ENCODE measurements at places on chromosomes 12 and 14.

DNA sequence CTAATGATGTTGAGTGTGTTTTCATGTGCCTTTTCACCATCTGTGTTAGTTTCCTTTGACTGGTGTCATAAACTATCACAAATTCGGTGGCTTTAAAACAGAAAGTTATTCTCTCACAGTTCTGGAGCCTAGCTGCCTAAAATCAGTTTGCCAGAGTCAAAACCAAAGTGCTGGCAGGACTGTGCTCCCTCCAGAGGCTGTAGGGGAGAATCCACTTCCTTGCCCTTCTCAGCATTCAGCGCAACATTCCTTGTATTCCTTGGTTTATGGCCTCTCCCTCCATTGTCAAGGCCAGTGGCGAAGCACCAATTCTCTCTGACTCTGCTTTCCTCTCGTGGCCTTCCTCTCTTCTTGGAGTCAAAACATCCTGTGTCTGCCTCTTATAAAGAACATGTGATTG is 174.2 kb upstream of the PDE3A start:
- no peak for DNase-seq

DNA sequence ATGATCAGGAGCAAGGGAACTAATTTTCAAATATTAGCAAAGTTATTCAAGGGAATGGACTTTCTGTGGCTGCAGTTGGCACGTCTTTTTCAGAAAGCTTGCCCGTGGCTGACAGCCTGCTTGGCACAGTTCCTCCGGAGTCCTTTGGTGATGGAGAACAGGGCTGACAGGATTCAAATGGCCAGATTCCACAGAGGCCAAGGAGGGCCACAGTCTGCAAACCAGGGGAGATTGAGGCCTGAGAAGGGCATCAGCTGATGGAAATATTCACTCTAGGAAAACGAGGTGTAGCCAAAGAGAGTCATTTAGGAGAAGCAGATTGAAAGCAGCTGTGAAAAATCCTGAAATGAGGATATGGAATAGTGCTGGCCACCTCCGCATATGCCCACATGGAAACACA is 178.3 kb downstream of the EMP1 start:
- DNase-seq: no peak

GRCh38 chr14:64702493-64703394 is 1.5 kb upstream of the PLEKHG3 start:
- DNase-seq: no peak

DNA sequence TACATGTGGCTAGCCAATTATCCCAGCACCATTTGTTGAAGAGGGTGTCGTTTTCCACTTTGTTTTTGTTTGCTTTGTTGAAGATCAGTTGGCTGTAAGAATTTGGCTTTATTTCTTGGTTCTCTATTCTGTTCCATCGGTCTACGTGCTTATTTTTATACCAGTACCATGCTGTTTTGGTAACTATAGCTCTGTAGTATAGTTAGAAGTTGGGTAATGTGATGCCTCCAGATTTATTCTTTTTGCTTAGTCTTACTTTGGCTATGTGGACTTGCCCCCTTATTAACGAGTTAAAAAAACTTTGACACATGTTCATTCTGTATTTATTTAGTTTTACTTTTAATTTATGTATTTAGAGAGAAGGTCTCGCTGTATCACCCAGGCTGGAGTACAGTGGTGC is 120.4 kb downstream of the ADCK1 start:
- DNase-seq: no peak

DNA sequence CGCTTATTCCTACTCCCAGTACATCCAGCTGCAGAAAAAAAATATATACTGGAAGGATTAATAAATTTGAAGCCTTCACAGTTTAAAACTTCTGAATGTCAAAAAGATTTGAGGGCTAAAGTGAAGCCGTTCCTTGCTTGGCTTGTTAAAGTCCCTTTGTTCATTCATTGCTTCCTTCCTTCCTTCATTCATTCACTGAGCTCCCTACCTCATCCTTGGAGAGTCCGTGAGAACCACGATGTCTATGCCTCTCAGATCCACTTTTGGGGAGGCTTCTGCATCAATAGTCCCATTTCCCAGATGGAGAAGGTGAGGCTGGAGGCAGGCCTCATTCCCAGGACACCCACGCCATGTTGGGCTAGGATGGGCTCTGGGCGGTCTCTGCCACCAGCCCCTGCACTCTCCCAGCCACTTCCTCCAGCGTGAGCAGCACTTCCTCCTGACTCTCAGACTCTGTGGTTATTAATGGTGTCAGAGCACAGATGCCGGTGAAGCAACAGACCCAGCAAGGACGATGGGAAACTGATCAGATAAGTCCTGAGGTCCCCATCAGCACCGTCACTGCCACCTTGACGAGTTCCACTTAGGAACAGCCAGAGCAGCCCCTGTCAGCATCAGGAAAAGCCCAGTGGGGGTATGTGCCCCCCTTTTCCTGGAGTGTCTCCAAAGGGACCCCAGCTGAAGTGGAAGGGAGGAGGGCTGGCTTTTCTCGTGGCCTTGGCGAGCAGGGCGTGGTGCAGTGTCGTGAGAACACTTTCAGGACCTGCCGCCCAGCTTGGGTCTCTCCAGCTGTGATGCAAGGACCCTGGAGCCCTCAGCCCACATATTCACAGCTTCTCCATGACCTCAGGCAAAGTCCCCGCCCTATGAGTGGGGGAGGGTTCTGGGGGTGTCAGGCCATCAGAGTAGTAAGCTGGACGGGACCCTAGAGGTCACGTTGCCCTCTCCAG is 21.2 kb downstream of the ASB2 start:
- DNase-seq: no peak

- no peak for DNase-seq
Measured at GRCh38 chr14:77455966-77456640, 1.3 kb downstream of the VIPAS39 start.

DNA sequence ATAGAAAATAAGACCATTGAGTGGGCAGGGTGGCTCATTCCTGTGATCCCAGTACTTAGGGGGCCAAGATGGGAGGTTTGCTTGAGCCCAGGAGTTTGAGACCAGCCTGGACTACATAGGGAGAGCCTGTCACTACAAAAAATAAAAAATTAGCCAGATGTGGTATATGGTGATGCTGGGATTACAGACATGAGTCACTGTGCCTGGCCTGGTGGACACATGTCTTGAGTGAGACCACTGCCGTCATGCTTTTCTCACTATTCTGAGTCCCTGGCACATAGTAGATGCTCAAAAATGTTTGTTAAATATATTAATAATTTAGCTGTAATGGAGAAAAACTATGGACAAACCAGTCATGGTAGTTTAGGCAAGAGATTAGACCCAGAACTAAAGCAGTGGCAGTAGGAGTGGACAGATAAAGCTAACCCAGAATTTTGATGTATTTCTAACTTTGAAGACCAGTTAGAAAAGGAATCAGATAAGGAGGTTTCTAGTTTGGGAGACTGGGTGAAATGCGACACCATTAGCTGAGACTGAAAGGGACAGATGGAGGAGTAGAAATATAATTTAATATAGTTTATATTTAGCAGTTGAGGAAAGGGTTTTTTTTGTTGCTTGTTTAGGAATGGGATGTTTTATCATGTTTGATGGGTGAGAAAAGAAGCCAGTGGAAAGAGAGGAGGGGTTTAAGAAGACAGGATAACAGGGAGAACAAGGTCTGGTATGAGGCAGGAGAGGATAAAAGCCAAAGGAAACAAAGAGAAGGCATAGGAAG is 7.4 kb upstream of the PTGES3 start:
- peak; percentile 14 for DNase-seq

DNA sequence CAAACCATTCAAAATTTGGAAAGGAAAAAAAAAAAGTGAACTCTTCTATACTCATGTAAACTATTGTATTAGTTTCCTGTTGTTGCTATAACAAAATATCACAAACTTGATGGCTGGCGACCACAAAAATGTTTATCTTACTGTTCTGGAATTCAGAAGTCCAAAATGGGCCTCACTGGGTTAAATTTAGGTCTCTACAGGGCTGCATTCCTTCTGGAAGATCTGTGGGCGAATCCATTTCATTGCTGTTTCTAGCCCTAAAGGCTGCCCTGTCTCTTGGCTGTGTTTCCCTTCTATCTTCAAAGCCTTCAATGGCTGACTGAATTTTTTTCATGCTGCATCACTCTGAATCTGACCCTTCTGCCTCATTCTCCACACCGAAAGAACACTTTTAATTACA is 105.1 kb upstream of the NAV3 start:
- DNase-seq: no peak

DNA sequence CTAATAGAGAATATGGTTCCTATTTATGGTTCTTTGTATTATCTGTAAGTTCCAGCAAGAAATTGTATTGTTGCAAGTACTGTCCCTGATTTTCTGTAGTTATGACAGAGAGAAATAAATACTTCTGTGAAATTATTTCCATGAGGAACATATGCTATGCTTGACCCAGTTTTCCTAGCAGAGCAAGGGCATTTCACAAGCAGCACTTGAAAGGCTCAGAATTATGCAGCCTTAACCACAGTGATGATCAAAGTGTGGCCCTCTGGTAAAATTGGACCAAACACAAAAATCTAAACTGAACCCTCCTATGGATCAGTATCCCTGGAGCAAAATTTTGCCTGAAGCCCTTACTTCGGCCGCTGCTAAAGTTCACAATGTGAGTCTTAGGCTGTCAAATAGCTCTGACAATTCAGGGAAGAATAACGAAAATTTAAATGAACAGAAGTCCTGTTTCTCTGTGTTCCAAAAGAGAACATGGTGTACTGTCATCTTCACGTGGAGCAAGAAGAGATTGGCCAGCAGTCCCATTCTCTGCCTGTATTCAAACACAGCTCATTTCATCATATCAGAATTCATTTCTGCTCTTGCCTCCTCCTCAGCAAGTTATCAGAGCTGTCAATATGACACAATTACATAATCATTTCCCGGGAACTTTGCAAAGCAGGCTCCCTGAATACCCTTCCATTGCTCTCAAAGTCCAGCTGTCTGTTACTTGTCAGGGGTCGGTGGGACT is 471.9 kb downstream of the RPS29 start:
- no peak for DNase-seq

DNA sequence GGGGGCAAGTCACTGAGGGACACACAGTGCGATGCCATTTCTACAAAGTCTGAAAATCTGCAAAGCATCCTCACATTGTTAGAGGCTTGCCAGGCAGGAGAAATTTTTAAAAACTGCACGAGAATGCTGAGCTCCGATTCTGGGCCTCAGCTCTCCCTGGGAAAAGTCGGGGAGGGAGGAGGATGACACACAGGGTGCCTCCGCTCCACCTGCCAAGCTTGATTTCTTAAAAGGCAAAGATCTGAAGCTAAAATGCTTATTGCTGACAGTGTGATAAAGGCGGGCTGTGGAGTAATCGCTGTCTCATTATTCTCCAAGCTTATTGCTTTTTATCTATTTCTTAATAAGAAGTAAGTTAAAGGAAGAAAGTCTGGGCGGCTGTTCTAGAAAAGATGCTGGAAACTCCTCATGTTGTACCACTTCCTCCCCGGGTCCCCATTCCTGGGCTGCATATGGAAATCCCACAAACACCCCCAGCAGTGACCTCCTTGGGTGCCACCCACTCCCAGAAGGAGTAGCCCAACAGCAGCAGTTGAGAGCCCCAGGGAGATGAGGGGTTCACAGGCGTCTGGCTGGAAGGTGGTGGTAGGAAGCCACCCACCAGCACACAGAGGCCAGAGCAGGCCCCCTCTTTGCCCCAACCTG is 55.0 kb downstream of the CCDC85C start:
- no peak for DNase-seq

- DNase-seq: peak; percentile 79
Measured at GRCh38 chr14:74275241-74275841, 27.4 kb downstream of the ABCD4 start.

GRCh38 chr14:24428628-24429394 is 657 bp downstream of the CBLN3 start:
- no peak for DNase-seq

- no peak for DNase-seq
Measured at GRCh38 chr12:26869908-26870459, 37.0 kb upstream of the ITPR2 start.

GRCh38 chr12:40152783-40153383 is 47.0 kb upstream of the SLC2A13 start:
- no peak for DNase-seq

- DNase-seq: no peak
Measured at GRCh38 chr12:124188561-124189405, 106.1 kb upstream of the RFLNA start.

DNA sequence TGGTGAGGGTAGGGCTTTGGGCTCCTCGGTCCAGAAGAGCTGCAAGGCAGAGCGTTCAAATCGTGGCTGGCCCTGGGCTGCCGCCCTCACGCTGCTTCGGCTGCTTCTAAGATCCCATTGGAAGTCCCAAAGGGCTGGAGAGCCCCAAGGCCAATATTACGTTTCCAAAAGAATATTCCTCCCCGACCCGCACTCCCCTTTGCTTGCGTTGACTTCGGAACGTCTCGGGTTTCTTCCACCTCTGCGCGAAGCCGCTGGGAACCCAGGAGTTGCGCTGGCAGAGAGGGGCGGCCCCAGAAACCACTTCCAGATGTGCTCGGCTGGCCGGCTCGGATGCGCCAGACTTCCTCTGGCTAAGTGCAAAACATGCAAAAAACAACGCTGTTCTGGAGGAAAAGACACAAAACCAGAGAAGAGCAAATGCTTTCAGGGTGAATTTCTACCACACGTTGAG is at the start of gene GLT8D2:
Gene GLT8D2 (minus strand): TSS at position 285 of the 454 bp plus-strand sequence. CDS start 30,539 bp downstream, outside the sequence.
- DNase-seq: peak; percentile 69

DNA sequence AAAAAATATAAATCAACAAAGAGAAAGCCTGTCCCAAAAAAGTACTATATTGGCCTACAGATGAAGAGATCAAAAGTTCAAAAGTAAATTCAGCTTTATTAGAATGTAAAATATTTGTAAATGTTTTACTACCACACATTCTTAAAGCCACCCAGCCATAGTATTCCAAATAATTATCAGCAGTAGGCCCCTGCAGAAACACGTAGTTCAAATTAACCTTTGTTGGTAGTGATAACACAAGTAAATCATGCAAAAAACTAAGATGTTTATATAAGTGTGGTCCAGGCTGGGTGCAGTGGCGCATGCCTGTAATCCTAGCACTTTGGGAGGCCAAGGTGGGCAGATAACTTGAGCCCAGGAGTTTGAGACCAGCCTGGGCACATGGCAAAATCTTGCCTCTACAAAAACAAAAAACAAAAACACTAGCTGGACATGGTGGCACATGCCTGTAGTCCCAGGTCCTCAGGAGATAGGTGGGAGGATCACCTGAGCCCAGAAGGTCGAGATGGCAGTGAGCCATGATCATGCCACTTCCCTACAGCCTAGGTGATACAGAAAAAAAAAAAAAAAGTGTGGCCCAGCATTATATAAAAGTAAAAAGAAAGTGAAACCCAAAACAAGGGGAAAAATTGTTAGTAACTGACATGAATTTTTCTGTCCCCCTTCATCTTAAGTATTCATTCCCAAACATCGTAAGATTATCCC is 17.9 kb downstream of the SPTLC2 start:
- DNase-seq: no peak

DNA sequence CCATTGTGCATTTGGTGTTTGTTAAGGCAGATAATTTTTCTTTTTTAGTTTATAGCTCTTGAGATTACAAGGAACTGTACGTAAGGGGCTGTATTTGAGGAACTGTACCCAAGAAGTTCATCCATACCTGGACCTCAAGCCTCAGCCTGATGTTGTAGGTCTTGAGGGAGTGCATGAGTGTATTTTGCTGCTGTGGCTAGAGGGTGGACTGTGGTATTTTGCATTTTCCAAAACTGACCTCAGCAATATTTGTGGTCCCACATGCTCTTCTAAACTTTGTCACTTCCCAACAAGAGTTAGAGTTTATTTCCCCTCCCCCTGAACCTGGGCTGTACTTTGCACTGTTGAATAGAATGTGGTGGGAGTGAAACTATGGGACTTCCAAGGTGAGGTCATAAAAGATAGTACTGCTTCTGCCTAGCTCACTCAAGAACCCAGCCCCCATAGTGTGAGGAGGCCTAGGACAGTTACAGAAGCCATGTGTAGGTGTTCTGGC is 42.2 kb upstream of the FBXO33 start:
- no peak for DNase-seq
